Cardiac atrium fibroblast (primary cell): ENCODE measurements at places on chromosomes 12 and 14. TPM values are rescaled to one million over a fixed set of nuclear protein-coding genes. Genes with fewer than 3 reads are reported as not detected.

Gene BEST3
- total RNA-seq: not detected in 2 replicates

Gene AQP2
- total RNA-seq: not detected in 2 replicates

Gene SELPLG
- 0.72 and 0.97 TPM in 2 replicates for total RNA-seq

Gene TAS2R43
- not detected in 2 replicates for total RNA-seq

Gene CLEC1B
- total RNA-seq: not detected in 2 replicates

Gene P2RX2
- not detected in 2 replicates for total RNA-seq

Gene C12orf56
- total RNA-seq: not detected in 2 replicates

Gene POTEG
- not detected in 2 replicates for total RNA-seq

Gene CFAP251
- 1.6 and 2.6 TPM in 2 replicates for total RNA-seq

Gene SMOC1
- total RNA-seq: 2.3 TPM in 1 of 2 replicates, not detected in the other

Gene PTPRQ
- 0.16 and 2.0 TPM in 2 replicates for total RNA-seq

Gene KCNA5
- total RNA-seq: not detected in 2 replicates

Gene OR4K14
- not detected in 2 replicates for total RNA-seq

Gene PRKD1
- 25.3 TPM in 2 replicates for total RNA-seq

Gene KLHL33
- total RNA-seq: 0.49 TPM in 1 of 2 replicates, not detected in the other

Gene EPYC
- not detected in 2 replicates for total RNA-seq

Gene REP15
- 0.54 and 0.65 TPM in 2 replicates for total RNA-seq

Gene CD4
- total RNA-seq: 2.6 and 2.9 TPM in 2 replicates

Gene FGF23
- total RNA-seq: not detected in 2 replicates

Gene SOCS2
- total RNA-seq: 19.1 and 33.6 TPM in 2 replicates

Gene EML5
- not detected in 2 replicates for total RNA-seq

Gene AKAP5
- total RNA-seq: 0.32 and 0.36 TPM in 2 replicates

Gene FOXN4
- not detected in 2 replicates for total RNA-seq

Gene ASIC1
- total RNA-seq: 4.7 and 8.8 TPM in 2 replicates

Gene CACNA1C
- under 0.01 and 0.16 TPM in 2 replicates for total RNA-seq

Gene GPRC5D
- total RNA-seq: not detected in 2 replicates

Gene TMEM52B
- total RNA-seq: not detected in 2 replicates

Gene CCDC175
- total RNA-seq: not detected in 2 replicates

Gene TRPV4
- total RNA-seq: 0.65 and 1.1 TPM in 2 replicates

Gene MGST1
- 261 and 327 TPM in 2 replicates for total RNA-seq

Gene HOXC6
- total RNA-seq: not detected in 2 replicates

Gene ARHGEF25
- 10.5 and 11.0 TPM in 2 replicates for total RNA-seq

Gene PIWIL1
- total RNA-seq: not detected in 2 replicates

Gene NTN4
- total RNA-seq: 60.3 and 71.1 TPM in 2 replicates

Gene TAS2R46
- 0.72 TPM in 1 of 2 replicates, not detected in the other for total RNA-seq

Gene KRT2
- total RNA-seq: not detected in 2 replicates

Gene AQP5
- 3.1 and 6.5 TPM in 2 replicates for total RNA-seq

Gene CAPS2
- total RNA-seq: 0.16 and 0.36 TPM in 2 replicates
